ENCODE measurements at places on chromosomes 4 and X. TPM values are rescaled to one million over a fixed set of nuclear protein-coding genes. Genes with fewer than 3 reads are reported as not detected.

CLIC2 gene
- total RNA-seq, result 6.2 TPM

BMPR1B gene
- 1.1 TPM for total RNA-seq

DGAT2L6 gene
- not detected for total RNA-seq

SULT1B1 gene
- total RNA-seq, result 0.12 TPM

CFAP99 gene
- not detected for total RNA-seq

TASL gene
- total RNA-seq, result not detected

ZNF141 gene
- total RNA-seq, result 12.9 TPM

TLR2 gene
- total RNA-seq, result 0.44 TPM

C4orf51 gene
- total RNA-seq, result not detected

SMAD1 gene
- 16.4 TPM for total RNA-seq

CSAG1 gene
- not detected for total RNA-seq

PABPC4L gene
- total RNA-seq, result 2.1 TPM

TCEAL6 gene
- total RNA-seq, result not detected

PDGFRA gene
- 152 TPM for total RNA-seq

DKC1 gene
- 36.5 TPM for total RNA-seq

FAM9B gene
- not detected for total RNA-seq

CXXC4 gene
- under 0.01 TPM for total RNA-seq

PNMA6A gene
- 3.5 TPM for total RNA-seq

SLIT2 gene
- total RNA-seq, result 97.5 TPM

RAPGEF2 gene
- 39.8 TPM for total RNA-seq

All from uterine smooth muscle cell (primary cell).